Omental fat pad (tissue), 4 donors: ENCODE measurements at places on chromosomes 1 and 21. TPM values are rescaled to one million over a fixed set of nuclear protein-coding genes. Genes with fewer than 3 reads are reported as not detected.

DNA sequence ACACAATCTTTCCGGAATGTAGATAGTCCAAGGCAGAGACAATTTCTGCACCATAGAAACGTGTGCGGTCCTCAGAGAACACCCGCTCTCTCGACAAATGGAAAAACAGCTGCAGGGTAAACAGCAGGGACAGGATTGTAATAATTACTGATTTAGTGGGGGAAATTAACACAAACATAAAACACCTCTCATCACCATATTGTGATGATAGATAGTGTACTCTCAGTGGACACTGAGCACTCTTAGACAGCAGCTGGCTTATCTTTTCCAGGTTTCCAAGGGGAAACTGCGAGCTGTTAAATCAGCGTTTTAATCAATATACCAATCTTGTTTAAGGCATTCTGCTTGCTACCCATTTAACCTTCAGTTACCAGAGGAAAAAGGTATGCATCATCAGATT is 277.1 kb downstream of the AKT3 start:
- DNase-seq: no peak

- no peak for DNase-seq
These were observed 388.8 kb downstream of the NTNG1 start for GRCh38 chr1:107529511-107530149.

FCMR gene
- 3.2 TPM for total RNA-seq

TBX19 gene
- total RNA-seq: 1.3 TPM

DNA sequence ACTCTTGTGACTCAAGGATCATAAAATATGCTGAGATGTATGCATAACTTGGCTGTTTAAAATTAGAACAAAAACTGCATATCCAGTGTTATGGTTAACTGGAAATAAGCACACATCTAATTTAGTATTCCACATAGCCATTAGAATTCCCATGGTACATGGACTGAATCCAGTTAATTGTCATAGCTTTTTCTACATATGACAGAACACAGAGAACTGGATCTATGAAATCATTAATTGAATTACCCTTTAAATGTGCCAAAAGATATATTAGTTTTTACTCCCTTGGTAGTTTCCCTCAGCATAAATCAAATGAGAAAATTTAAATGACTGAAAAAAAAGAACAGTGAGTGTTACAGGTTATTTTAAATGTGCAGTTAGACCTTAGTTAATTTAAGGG is 395.9 kb downstream of the NCAM2 start:
- DNase-seq: no peak

CTTNBP2NL gene
- total RNA-seq: 35.3 TPM

GRCh38 chr21:26522704-26523103 is 50.4 kb downstream of the CYYR1 start:
- DNase-seq: no peak

NBPF20 gene
- 2.2 TPM for total RNA-seq

ACTA1 gene
- not detected for total RNA-seq

ADORA1 gene
- total RNA-seq: 2.2 TPM

DNA sequence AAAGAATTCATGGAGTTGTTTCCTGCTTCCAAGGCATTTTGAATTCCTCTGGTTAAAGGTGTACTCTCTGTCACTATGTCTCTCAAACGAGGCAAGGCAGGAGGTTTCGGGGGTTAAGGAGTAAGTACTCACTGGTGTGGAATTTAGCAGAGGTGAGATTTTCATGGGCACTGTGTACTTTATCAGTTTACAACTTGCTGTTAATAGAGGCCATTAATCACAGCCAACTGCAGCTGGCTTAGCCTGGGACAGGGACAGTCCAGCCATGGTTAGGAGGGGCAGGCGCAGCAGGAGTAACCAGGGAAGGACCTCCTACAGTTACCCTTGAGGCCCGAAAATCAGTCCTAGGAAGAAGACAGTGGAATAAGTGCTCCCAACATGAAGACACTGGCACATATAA is 18.1 kb upstream of the TMEM9 start:
- no peak for DNase-seq

DNA sequence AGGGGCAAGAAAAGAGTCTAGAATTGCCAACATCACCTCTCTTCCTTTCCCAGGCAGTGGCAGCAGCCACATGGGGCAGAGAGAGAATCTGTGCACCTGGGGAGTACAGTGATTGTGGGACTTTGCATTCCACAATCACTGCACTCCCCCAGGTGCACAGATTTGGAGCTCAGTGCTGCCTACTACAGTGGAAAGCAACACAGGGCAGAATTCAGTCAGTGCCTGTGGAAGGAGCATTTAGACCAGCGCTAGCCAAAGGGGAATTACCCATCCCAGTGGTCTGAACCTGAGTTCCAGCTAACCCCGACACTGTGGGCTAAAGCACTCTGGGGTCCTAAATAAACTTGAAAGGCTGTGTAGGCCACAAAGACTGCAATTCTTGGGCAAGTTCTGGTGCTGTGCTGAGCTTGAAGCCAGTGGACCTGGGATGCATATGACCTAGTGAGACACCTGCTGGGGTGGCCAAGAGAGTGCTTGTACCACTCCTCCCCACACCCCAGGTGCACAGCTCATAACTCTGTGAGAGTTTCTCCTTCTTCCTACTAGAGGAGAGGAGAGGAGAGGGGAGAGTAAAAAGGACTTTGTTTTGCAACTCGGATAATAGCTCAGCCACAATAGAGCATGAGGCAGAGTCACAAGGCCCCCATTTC is 50.3 kb downstream of the NUP210L start:
- DNase-seq: no peak

- DNase-seq: no peak
These were observed 10.8 kb downstream of the MINDY1 start for GRCh38 chr1:150995896-150996295.

DNA sequence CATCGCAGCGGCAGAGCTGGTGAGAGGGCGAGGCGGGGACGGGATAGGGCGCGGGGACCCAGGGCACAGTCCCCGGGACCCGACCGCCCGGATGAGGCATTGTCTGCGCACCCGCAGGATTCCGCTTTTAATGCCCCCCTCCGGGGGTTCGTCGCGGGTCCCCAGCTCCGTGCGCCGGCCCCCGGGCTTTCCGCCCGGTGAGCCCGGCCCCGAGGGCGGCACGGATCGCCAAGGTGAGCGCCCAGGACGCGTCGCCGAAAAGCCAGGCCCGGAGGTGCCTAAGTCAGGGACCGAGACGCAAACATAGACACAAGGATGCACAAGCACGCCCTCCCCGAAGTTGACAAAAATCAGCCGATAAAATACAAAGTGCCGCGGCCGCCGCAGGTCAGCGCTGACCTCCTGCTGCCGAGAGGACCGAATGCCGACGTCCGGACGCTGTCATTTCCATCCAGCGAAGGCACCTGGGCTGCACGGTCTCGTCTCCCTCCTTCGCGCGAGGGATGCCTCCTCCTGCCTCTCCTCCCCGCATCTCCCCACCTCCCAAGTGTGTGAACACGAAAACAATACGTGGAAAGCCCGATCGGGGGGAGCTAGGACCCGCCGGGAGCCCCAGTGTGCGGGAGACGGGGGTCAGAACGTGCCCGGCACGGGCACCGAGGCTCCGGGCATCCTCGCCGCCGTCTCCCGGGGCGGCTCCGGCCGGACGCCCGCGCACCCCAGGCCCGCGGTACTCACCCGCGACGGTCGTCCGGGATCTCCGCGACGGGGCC is 101.1 kb upstream of the SOD1 start:
- DNase-seq: no peak

DNA sequence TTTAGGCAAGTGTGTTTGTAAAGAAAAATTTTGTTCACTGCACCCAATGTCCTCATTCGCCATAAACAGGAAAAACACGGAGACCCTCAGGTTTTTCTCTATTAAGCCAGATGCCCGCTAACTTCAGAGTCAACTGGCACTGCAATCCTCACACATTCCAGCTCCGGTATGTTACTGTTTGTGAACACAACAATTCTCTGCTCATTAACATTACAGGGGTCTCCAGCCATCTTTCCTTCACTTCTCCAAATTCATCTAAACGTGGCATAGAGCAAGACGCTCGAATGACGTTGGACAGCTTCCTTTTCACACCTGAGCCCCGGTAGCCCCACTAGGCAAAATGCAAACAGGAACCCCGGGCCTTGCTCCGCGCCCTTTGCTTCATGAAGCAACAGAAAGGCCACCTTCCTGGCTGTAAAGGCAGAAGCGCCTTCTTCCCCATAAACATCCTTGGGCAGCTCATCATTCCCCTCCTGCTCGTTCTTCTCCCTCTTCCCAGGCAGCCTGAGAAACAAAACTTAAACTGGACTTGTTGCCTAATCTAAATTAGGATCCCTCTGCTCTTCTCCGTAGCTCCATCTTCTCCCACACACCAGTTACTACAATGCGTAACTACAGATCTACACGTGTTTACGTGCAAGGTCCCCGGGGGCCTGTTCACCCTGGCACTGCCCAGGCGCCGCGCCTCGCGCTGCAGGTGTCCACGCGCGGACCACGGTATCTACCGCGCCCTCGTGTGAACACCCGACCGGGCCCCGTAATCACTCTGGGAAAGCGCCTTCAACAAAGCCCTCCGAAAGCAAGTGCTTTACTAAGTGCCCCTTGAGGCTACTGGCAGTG is 1.2 kb downstream of the LBR start:
- no peak for DNase-seq
